ENCODE measurements at places on chromosomes 3 and 15.

DNA sequence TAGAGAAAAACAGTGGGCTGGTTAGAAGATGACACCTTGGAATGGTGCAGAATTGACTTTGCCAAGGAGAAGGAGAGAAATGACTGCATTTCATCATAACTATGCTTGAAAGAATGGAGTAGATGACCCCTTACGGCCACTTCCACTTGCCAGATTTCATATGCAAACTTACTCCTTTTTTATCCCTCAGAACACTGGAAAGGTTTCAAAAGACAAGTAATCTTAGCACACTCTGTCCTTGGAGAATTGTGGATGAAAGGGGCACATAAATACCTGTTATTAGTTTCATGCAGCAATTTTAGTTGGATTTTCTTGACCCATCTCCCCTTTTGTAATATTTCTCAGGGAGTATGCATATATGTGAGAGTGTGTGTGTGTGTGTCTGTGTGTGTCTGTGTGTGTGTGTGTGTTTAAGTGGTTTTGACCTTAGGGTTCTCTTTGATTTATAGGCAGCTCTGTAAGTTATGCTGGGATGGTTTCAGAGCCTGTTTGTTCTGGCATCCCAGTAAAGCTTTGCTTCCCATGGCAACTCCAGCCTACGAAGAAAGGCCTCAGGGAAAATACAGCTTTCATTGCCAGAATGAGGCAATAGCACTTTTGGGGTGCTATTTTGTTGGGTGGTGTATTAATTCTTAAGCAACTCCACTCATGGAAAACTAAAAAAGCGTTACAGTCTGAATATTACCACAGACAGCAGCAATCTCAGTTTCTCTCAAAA is 122.2 kb upstream of the TP63 start:
- ATAC-seq, result no peak
- no peak overlapping the region for H3K27ac ChIP-seq
- H3K4me1 ChIP-seq, result peaks cover 16% of the 10 kb centered on the region
- H3K4me3 ChIP-seq, result no peak overlapping the region

DNA sequence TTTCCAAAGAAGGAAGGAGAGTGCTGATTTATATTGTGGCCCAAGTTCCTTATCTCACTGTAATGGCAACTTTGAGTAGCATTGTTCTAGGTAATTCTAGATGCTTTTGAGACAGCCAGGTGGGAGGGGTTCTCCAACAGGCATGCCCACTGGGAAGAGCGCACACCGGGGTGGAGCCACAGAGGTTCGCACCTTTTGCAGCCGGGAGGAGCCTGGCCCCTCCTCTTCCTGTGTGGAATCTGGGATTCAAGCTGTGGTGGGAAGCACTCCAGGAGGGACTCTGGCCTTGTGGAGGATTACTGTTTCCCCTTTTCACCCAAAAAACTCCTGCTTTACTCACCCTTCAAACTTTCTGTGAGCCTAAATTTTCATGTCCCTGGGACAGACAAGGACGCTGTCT is 53.1 kb downstream of the CFAP20DC start:
- no peak overlapping the region for H3K27ac ChIP-seq
- no peak for ATAC-seq
- H3K4me3 ChIP-seq, result no peak overlapping the region
- no peaks in the 10 kb centered on the region for H3K36me3 ChIP-seq
- no peaks in the 10 kb centered on the region for H3K27me3 ChIP-seq

DNA sequence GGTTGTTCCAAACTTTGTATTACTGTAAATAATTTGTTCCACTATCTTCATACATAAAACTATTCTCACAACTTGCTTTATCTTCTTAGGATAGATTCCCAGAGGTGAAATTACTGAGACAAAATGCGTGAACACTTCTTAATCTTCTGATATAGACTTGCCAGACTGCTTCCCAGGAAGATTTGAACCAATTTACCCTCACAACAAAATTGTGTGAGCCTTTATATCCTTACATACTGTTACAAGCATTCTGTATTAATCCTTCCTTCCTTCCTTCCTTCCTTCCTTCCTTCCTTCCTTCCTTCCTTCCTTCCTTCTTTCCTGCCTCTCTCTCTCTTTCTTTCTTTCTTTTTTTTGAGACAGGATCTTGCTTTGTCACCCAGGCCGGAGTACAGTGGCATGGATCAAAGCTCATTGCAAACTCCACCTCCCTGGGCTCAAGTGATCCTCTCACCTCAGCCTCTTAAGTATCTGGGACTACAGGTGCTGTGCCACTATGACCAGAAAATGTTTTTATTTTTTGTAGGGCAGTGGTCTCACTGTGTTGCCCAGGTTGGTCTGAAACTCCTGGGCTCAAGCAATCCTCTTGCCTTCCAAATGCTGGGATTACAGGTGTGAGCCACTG is 57.1 kb upstream of the SSR3 start:
- H3K36me3 ChIP-seq, result no peaks in the 10 kb centered on the region
- H3K4me1 ChIP-seq, result peaks cover 2% of the 10 kb centered on the region
- H3K27ac ChIP-seq, result no peak overlapping the region
- H3K4me3 ChIP-seq, result no peak overlapping the region

GRCh38 chr3:117545484-117545883 is 835.9 kb downstream of the TUSC7 start:
- no peak overlapping the region for H3K27ac ChIP-seq
- H3K36me3 ChIP-seq, result no peaks in the 10 kb centered on the region
- no peaks in the 10 kb centered on the region for H3K4me1 ChIP-seq
- H3K27me3 ChIP-seq, result no peaks in the 10 kb centered on the region
- no peak for ATAC-seq
- no peak overlapping the region for H3K4me3 ChIP-seq

- H3K27ac ChIP-seq, result no peak overlapping the region
- H3K27me3 ChIP-seq, result no peaks in the 10 kb centered on the region
- H3K36me3 ChIP-seq, result no peaks in the 10 kb centered on the region
- H3K4me3 ChIP-seq, result no peak overlapping the region
- H3K4me1 ChIP-seq, result no peaks in the 10 kb centered on the region
Observed at GRCh38 chr3:117786349-117786748, 1076.8 kb downstream of the TUSC7 start.

- ATAC-seq, result no peak
- H3K36me3 ChIP-seq, result peaks cover 31% of the 10 kb centered on the region
- peak overlapping the region; percentile 99 for H3K4me3 ChIP-seq
- peak overlapping the region; percentile 98 for H3K27ac ChIP-seq
Observed at GRCh38 chr15:74872702-74873035, 496 bp downstream of the SCAMP2 start.

- H3K27me3 ChIP-seq, result no peaks in the 10 kb centered on the region
- ATAC-seq, result no peak
- H3K27ac ChIP-seq, result no peak overlapping the region
- H3K4me3 ChIP-seq, result no peak overlapping the region
- peaks cover 74% of the 10 kb centered on the region for H3K36me3 ChIP-seq
Observed at GRCh38 chr15:70051948-70052633, 45.6 kb downstream of the TLE3 start.

DNA sequence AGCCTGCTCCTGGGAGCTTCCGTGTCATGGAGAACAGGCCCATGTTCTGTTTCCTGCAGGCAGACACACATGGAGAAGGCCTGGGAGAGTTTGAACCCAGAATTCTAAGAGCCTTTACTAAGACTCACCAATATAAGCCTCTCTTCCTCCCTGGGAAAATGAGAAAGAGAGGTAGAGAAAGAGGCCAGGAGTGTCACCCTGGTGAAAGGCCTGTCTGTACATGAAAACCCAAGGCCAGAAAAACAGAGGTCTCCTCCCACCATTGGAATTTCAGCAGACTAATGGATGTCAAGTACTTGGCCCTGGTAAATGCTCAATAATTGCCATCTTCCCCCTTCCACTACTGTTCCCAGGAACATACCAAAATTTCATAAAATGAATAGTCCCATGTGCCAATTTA is 117.6 kb downstream of the TOP2B start:
- no peaks in the 10 kb centered on the region for H3K4me1 ChIP-seq
- H3K36me3 ChIP-seq, result no peaks in the 10 kb centered on the region
- H3K27ac ChIP-seq, result no peak overlapping the region
- H3K27me3 ChIP-seq, result peaks cover 11% of the 10 kb centered on the region
- H3K4me3 ChIP-seq, result no peak overlapping the region

- no peak overlapping the region for H3K27ac ChIP-seq
- peaks cover 66% of the 10 kb centered on the region for H3K27me3 ChIP-seq
- no peaks in the 10 kb centered on the region for H3K36me3 ChIP-seq
- peak overlapping the region; percentile 54 for H3K4me3 ChIP-seq
- H3K4me1 ChIP-seq, result peaks cover 40% of the 10 kb centered on the region
- peak; percentile 62 for ATAC-seq
Observed at GRCh38 chr15:41501191-41501917, 7.7 kb downstream of the ITPKA start.

DNA sequence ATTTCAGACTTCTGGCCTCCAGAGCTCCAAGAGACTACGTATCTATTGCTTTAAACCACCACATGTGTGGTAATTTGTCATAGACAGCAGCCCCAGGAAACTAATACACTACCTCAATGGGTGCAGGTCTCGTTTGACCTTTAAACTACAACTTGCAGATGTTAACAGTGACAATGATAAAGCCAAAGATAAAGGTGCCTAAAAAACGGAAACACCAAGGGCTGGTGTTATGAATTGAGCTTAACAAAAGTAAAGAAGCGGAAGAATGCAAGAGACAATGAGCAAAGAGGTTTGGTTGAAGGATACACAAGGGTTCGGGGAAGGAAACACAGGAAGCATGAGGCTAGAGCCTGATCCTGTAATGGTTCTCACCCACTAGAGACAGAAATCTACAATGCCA is 50.8 kb downstream of the RFTN1 start:
- no peak overlapping the region for H3K4me3 ChIP-seq
- H3K36me3 ChIP-seq, result peaks cover 83% of the 10 kb centered on the region
- ATAC-seq, result no peak
- H3K27me3 ChIP-seq, result no peaks in the 10 kb centered on the region
- H3K4me1 ChIP-seq, result peaks cover 47% of the 10 kb centered on the region

DNA sequence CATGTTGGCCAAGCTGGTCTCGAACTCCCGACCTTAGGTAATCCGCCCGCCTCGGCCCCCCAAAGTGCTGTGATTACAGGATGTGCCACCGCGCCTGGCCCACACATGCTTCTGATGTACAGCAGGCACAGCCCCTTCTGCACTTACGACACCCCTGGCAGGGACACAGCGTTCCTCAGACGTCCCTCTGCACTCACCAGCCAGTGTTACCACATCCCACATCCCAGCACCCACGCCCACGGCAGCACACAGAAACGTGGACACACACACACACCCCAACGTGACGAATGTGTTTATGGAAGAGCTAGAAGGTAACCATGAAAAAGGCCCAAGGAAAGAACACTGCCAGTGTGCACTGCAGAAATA is 576 bp upstream of the RPAP1 start:
- no peak for ATAC-seq
- no peaks in the 10 kb centered on the region for H3K27me3 ChIP-seq
- peaks cover 12% of the 10 kb centered on the region for H3K4me1 ChIP-seq
- no peaks in the 10 kb centered on the region for H3K36me3 ChIP-seq
- peak overlapping the region; percentile 95 for H3K4me3 ChIP-seq

GRCh38 chr15:78623786-78624497 is 3.1 kb upstream of the CHRNA3 start:
- no peaks in the 10 kb centered on the region for H3K4me1 ChIP-seq
- H3K36me3 ChIP-seq, result no peaks in the 10 kb centered on the region

- H3K27ac ChIP-seq, result no peak overlapping the region
- H3K27me3 ChIP-seq, result no peaks in the 10 kb centered on the region
- H3K4me3 ChIP-seq, result no peak overlapping the region
Observed at GRCh38 chr3:82824491-82824890, 1063.0 kb upstream of the GBE1 start.

GRCh38 chr3:184315543-184315867 is 1.1 kb downstream of the EIF4G1 start:
- peak; percentile 1 for ATAC-seq
- H3K27me3 ChIP-seq, result no peaks in the 10 kb centered on the region
- H3K4me1 ChIP-seq, result peaks cover 40% of the 10 kb centered on the region
- peak overlapping the region; percentile 36 for H3K27ac ChIP-seq
- peaks cover 29% of the 10 kb centered on the region for H3K36me3 ChIP-seq

- no peak overlapping the region for H3K4me3 ChIP-seq
- no peaks in the 10 kb centered on the region for H3K36me3 ChIP-seq
- peaks cover 9% of the 10 kb centered on the region for H3K27me3 ChIP-seq
- no peaks in the 10 kb centered on the region for H3K4me1 ChIP-seq
- ATAC-seq, result no peak
Observed at GRCh38 chr15:38849046-38849445, 284.4 kb upstream of the RASGRP1 start.

- ATAC-seq, result no peak
- H3K27ac ChIP-seq, result no peak overlapping the region
- no peaks in the 10 kb centered on the region for H3K36me3 ChIP-seq
- no peak overlapping the region for H3K4me3 ChIP-seq
- H3K27me3 ChIP-seq, result peaks cover 24% of the 10 kb centered on the region
- H3K4me1 ChIP-seq, result no peaks in the 10 kb centered on the region
Observed at GRCh38 chr3:182258538-182259177, 534.6 kb upstream of the ATP11B start.

GRCh38 chr15:62348623-62349022 is 183.5 kb upstream of the C2CD4B start:
- ATAC-seq, result no peak
- no peak overlapping the region for H3K27ac ChIP-seq
- H3K36me3 ChIP-seq, result no peaks in the 10 kb centered on the region
- H3K4me3 ChIP-seq, result no peak overlapping the region
- H3K27me3 ChIP-seq, result peaks cover 17% of the 10 kb centered on the region
- H3K4me1 ChIP-seq, result peaks cover 6% of the 10 kb centered on the region

GRCh38 chr3:64152086-64152485 is 73.2 kb downstream of the PRICKLE2 start:
- ATAC-seq, result no peak
- H3K4me1 ChIP-seq, result no peaks in the 10 kb centered on the region
- H3K36me3 ChIP-seq, result peaks cover 9% of the 10 kb centered on the region

GRCh38 chr3:187777331-187777941 is 32.2 kb upstream of the BCL6 start:
- peak overlapping the region; percentile 21 for H3K4me3 ChIP-seq
- H3K36me3 ChIP-seq, result no peaks in the 10 kb centered on the region
- H3K4me1 ChIP-seq, result peaks cover 30% of the 10 kb centered on the region
- peak; percentile 88 for ATAC-seq
- no peaks in the 10 kb centered on the region for H3K27me3 ChIP-seq
- peak overlapping the region; percentile 80 for H3K27ac ChIP-seq

DNA sequence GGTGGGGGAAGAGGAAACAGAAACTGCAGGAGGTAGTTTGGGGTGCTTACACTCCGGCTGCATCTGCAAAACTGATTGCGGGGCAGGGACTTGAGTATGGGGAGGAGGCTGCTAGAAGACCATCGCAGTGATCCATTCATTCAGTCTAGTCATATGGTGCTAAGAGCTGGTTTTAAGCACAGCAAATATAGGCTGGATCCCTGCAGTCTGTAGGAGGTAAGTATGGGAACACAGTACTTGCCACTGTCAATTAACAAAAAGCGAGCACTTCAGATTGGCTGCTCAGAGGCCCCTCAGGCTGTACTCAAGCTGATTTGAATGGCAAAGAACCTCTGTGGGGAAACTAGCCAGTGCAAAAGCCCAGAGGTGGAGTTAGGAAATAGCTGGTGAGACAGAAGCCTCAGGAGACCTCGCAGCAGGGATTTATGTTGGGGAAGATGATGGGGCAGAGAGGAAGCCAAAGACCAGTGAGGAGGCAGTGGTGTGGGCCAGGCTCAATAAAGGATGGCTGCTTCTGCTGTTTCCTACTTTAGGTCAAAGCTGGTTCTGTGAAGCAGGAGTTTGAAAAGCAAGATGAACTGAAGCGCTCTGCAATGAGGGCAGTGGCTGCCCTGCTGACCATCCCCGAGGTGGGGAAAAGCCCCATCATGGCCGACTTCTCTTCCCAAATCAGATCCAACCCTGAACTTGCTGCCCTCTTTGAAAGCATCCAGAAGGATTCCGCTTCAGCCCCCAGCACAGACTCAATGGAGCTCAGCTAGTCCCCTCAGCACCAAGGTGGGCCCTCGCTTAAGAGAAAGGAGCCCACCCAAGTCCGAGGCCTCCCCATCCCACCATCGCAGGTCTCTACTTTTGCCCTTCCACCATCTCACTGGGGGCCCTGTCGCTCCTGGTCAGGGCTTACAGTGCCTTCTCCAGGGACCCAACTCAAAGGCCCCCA is 7.9 kb downstream of the RPL32 start:
- H3K4me3 ChIP-seq, result no peak overlapping the region
- H3K4me1 ChIP-seq, result peaks cover 34% of the 10 kb centered on the region
- H3K27ac ChIP-seq, result no peak overlapping the region
- no peaks in the 10 kb centered on the region for H3K27me3 ChIP-seq
- ATAC-seq, result no peak

All from stimulated activated memory B cell treated with anti-CD40 and anti-IgM and Interleukin-4, amounts not matched to agents 10 μg/mL and 1 μg/mL and 100 μg/mL, for 72 hours (primary cell).